ENCODE measurements at places on chromosomes 7 and 10. TPM values are rescaled to one million over a fixed set of nuclear protein-coding genes. Genes with fewer than 3 reads are reported as not detected.

Gene OR2A12
- not detected for total RNA-seq

GRCh38 chr10:74186678-74187077 is 35.7 kb downstream of the ADK start:
- DNase-seq, result no peak

DNA sequence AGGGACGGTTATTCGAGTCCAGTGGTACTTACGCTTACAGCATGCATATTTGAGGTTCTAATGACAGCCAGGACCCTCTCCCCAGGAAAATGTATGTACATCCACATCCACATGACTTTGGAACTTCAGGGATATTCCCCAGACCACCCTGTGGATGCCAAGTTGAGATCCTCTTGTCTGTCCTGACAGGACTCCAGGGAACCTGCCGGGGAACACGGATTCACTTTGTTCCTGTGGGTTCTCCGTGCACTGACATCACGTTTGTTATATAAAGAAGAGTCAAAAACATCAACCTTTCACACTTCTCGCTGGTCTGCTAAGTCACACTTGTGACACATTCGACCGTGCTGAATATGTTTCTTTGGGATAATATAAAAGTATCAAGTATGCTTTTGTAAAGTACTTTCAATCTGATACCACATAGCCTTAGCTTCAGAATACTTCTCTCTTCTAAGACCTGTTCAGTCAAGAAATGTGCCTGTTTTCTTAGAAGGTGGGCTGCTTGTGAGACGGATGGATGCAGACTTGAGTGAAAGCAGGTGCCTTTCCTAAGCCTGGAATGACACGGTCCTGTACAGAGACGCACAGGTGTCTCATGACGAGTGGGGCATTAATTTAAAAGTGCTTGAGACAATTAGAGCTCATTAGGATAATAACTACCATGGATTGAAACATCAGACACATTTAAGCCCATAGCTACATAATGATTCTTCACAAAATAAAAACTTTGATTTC is 38.7 kb downstream of the CALML5 start:
- no peak for DNase-seq

DNA sequence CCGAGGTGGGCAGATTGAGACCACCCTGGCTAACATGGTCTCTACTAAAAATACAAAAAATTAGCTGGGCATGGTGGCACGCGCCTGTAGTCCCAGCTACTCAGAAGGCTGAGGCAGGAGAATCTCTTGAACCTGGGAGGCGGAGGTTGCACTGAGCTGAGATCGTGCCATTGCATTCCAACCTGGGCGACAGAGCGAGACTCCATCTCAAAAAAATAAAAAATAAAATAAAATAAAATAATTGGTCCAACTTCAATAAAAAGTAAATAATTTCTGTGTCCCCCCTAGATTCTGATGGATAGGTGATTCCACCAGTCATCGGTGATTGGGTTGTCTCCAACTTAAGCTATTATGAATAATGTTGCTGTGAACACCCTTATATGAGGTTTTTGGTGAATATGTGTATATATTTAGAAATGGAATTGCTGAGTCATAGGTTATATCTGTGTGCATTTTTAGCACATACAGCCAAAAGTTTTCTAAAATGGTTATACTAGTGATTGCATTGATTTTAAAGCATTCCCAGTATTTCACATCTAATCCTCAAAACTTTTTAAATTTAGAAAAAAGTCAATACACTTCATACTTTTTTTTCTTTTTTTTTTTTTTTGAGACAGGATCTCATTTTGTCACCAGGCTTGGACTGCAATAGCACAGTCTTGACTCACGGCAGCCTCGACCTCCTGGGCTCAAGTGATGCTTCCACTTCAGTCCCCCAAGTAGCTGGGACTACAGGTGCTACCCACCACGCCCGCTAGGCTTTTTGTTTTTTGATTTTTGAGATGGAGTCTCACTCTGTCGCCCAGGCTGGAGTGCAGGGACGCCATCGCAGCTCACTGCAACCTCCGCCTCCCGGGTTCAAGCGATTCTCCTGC is 13.7 kb upstream of the SRPK2 start:
- no peak for DNase-seq

DNA sequence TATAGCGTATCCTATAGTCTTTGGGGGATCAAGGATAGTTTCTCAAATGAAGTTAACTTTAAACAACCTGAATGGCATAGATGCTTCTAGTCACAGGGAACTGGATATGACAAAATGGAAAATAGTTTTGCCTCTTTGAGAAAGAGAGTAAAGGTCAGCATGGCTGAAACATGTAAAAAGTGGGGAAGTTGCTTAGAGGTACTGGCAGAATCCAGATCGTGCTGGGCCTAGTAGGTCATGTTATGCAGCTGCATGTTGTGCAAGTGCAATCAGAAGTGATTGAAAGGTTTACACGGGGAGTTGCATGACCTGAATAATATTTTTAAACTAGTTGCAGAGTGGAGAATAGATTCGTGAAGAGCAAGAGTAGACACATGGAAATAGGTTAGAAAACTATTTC is 201.1 kb upstream of the HDAC9 start:
- DNase-seq, result no peak

- no peak for DNase-seq
These were observed 53.7 kb upstream of the TMEM248 start for GRCh38 chr7:66867198-66867790.

Gene REPIN1
- 212 TPM for total RNA-seq

Gene COBL
- total RNA-seq, result 0.41 TPM

Gene GARIN1A
- total RNA-seq, result 1.9 TPM

DNA sequence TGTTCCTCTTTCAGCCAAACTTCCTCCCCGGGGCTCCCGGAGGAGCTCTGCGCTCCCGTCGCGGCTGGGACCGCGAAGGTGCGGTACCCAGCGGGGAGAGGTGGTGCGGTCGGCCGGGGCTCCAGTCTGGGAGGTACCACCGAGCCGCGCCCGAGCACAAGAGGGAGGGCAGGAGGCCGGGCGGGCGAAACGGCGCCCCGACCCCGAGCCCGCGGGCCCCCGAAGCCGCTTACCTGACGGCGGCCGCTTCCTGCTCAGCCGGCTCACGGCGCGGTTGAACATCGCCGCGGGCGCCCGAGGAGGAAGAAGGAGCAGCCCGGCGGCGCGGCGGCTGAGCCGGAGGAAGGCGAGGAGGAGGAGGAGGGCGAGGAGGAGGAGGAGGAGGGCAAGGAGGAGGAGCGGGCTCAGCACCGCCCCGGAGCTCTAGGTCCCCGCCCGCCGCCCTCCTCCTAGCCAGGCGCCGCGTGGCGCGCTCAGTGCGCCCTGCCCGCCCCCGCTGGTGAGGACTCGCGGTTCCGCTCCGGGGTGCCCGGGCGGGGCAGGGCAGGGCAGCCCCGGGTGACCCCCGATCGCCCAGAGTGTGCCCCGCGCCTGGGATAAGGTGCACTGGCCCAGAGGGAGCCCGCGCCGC is at the start of gene RGS10:
TSS of gene RGS10 (minus strand) at position 363 of the 631 bp plus-strand sequence. CDS start at position 282, 81 bp downstream.
- peak; percentile 28 for DNase-seq

GRCh38 chr10:17414484-17414883 is 39.9 kb downstream of the ST8SIA6 start:
- no peak for DNase-seq

Gene SNX10
- total RNA-seq, result 5.4 TPM

- DNase-seq, result no peak
These were observed 97.3 kb downstream of the MYO3A start for GRCh38 chr10:26031300-26031699.

DNA sequence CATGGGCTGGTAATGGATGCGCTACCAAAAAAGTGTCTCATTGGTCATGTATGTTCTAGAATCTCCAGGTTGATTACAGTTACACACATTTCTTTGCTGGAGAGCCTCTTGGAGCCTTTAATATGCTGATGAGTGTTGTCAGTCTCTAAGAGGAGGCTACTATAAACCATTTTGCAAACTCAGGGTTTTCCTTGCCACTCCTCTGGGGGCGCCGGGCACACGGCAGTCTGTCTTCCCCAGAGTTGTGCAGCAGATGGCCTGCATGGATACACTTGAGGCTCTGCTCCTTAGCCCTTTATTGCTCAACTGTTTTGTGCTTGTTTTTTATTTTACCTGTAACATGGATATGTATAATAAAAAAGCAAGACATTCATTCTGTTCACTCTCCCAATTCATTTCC is 196.5 kb downstream of the ACTR3B start:
- no peak for DNase-seq

- no peak for DNase-seq
These were observed at the start of gene VWDE for GRCh38 chr7:12403287-12404181. Gene VWDE, minus strand, starts transcription at chr7:12403865. Its CDS starts 149 bp downstream, at chr7:12403716.

GRCh38 chr7:47758546-47758945 is 176.6 kb upstream of the TNS3 start:
- no peak for DNase-seq

- DNase-seq, result no peak
These were observed 153.0 kb downstream of the GNAI1 start for GRCh38 chr7:80287400-80288174.

- DNase-seq, result no peak
These were observed 124.8 kb downstream of the TCERG1L start for GRCh38 chr10:131186547-131187253.
